Right lobe of liver (tissue), 6 donors: ENCODE measurements at places on chromosomes 3 and 15. TPM values are rescaled to one million over a fixed set of nuclear protein-coding genes. Genes with fewer than 3 reads are reported as not detected.

- no peak for DNase-seq
Measured at GRCh38 chr3:49269443-49270155, 7.4 kb downstream of the C3orf62 start.

- no peak for DNase-seq
Measured at GRCh38 chr3:172690936-172691335, 19.9 kb downstream of the NCEH1 start.

DNA sequence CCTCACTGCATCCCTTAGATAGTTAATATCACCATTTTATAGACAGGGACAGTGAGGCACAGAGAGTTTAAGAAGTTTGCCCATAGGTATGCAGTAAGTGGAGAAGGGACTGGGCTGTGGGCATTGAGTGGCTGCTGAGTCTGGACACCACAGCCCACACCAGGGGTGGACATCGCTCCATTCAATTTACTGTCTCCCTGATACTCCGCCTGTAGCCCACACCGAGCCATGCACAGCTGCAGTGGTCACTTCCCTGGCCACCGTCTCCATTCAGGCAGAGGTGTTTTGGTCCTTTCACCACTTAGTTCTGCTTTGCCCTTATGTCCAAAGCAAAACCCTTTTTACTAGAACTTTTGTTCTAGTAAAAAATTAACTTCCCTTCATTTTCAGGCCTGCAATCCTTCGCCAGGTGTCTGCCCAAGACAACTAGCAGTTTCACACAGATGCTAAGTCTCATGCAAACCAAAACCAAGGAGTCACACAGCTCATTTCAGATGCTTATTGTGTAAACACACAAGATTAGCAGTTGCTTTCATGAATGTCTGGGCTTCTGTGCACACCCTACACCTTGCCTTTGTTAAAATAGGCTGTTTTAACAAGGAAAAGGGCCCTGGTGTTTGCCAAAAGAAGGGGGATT is 30.1 kb downstream of the ZNF35 start:
- no peak for DNase-seq

DNA sequence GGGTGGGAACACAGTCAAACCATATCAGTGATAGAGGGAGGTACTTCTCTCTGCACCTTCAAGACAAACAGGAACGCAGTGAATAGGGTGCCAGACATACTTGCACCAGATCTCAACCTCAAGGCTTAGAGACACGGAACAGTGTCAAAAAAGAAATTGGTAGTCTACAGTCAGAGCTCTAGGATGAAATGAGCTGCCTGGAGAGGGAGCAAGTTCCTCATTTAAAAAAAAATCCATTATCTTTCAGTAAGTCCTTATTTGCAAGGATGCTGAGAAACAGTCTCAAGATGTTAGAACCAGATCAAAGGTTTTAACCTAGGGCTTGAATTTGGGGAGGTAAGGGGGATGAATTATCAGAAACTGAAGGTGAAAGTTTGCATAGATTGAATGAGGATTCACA is 20.2 kb upstream of the LMCD1 start:
- no peak for DNase-seq

- DNase-seq = no peak
Measured at GRCh38 chr3:158976966-158977365, 175.1 kb downstream of the MFSD1 start.

DNA sequence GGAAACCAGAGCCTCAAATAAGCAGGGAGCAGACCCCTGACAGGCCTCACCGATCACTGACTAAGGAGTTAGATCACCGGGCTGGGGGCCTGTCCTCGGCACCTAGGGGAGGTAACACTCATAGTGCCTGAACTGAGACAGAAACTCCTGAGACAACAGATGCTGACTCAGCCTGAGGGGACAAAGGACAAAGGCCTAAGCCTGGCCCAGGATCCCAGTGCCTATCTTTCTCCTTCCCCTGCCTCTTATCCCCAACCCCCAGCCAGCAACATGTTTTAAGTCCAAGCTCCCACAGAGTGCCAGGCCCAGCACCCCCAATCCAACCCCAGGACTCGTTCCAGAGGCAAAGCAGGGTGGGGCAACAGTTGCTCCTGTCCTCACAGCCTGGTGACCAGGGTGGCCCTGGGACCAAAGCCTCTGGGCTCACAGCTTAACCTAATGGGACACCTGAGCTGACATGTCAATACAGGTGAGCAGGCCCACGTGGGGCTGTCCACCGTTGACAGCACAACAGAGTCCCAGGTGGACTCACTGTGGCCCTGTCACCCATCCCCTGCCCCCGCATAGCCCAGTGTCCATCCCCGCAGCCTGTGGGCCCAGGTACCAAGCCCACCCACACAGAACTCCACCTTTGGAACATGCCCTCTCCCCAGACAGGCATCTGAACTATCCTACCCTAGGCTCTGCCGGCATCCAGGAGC is 37.4 kb downstream of the ADCY5 start:
- DNase-seq = peak; percentile 72

GRCh38 chr3:67610458-67610857 is 44.0 kb downstream of the SUCLG2 start:
- DNase-seq = no peak

The NR1I2 gene
- 64.1 TPM for total RNA-seq
